Stimulated activated CD4-positive, alpha-beta T cell treated with anti-CD3 and anti-CD28 coated beads, Interleukin-1b, Interleukin-23, amount 100 ng/mL, for 1 hour (primary cell): ENCODE measurements at places on chromosomes 11 and 22.
A peak's percentile ranks its signal among the peaks of the same experiment; 100 is the strongest.

GRCh38 chr11:9738116-9738515 is 74.2 kb downstream of the SWAP70 start:
- no peak for DNase-seq

GRCh38 chr22:44622147-44622427 is 79.9 kb upstream of the PRR5 start:
- DNase-seq: no peak

GRCh38 chr22:28015046-28015425 is 96.0 kb upstream of the PITPNB start:
- DNase-seq: no peak

DNA sequence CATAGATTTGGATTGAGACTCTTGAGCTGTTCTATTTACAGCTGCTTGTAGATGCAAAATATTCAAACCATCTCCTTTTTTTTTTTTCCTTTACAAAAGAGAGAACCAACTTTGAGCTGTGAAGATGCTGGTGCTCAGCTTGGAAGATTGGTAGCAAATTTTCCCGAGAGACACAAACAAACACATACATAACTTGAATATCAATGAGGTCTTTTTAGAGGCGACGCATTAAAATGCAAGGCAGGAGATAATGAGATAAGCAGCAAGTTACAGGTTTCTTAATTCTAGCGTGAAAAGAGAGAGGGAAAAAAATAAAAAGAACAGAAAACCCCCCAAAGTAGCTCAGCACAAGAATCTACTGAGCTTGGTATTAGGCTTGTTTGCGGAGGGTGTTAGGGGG is 247.0 kb upstream of the SORL1-AS1 start:
- no peak for DNase-seq

DNA sequence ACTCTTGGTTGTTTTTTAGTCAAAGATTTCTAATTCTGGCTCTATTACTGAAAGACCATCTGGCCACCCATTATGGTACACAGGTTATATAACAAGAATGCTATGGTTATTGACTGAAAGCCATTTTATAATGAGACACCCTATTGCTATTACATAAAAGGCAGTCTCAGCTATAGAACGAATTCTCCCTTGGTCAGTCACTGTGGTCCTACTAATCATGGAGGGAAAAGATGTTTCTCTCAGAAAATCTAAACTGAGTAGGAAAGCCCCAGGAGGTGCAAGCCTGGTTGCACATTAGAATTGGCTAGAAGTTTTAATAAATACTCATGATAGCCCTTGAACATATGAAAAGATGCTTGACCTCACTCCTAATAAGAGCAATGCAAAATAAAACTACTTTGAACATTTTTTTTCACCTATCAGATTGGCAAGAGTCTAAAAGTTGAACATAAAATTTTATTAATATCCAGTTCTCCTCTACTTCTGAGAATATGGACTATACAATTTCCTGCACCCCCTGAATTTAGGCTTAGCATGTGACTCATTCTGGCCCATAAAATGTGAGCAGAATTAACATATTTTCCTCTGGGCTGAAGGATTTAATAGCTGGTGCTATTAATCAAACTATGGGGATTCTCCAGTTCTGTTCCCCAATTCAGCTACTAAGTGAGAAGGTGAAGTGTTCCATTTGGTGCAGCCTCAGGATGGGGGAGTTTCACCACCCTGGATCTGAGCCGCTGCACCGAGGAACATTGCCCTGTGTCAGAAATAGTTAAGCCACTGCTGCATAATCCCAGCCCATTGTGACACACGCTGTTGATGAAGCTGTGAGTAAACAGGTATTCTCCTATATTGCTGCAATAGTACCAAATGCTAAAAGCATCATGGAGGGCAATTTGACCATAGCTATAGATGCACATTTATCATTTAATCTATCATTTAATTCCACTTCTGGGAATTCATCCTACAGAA is 11.5 kb upstream of the CRKL start:
- no peak for DNase-seq

DNA sequence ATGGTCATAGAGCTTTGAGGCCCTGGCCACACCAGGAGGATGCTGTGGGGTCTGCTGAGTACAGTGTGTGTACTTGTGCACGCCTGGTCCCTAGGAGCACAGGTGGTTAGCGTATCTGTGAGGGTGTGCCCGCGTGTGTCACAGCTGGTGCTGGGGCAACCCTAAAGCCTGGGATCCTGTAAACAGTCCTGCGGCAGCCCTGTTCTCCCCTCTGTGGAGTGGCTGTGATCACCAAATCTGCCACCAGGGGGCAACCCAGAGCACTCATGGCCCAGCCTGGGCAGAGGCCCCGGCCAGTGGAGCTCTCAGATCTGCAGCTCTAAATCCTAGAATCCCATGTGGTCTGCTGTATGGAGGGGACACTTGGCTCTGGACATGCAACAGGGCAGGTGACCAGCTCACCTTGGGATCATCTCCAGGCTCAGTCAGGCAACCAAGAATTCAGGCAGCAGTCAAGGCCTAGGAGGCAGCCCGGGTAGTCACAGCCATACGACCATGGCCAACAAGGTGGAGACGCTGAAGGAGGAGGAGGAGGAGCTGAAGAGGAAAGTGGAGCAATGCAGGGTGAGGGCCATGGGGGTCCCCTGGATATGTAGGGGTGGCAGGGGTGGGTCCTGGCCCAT is 3.9 kb downstream of the SH3BP1 start:
- peak; percentile 91 for DNase-seq

DNA sequence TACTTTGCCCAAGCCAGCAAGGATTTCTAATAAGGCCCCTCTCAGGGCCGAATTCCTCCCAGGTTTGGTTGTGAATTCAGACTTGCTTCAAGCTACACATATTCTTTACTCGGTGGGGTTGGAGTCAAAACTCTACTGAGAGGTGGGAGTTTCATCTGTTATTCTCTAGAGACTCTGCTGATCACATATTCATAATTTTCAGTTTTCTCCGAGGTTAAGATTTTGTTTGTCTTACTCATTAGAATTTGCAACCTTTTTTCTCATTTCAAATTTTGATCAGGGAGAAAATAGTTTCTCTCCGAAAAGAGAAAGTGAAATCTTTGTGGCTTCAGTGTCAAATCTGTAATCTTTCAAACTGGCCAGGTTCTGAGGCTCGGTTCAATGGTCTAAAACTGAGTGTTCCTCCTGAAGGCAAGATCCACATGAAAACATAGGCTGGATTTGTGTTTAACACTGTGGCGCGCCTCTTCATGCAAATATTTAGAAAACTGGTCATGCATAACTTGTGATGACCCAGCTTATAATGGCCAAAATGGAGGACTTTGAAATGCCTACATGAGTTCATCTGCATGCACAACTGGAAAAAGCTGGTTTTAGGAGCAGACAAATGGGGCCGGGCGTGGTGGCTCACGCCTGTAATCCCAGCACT is 21.5 kb upstream of the GSTP1 start:
- no peak for DNase-seq

DNA sequence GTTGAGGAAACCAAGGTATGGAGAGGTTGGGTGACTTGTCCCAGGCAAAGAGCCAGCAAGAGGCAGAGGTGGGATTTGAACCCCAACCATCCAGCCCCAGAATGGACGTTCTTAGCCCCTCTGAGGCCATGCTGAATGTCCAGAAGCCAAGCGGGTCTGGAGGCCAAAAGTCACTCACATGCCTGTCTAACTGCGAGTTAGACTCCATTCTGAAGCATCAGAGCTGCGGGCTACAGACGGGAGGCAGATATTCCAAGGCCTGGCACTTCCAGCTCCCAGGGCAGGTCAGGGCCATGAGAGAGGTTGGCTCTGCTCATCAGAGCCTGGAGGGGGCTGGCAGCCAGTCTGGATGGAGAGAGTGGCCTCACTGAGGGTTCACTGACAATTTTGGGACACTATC is 616.5 kb downstream of the BRD1 start:
- no peak for DNase-seq

DNA sequence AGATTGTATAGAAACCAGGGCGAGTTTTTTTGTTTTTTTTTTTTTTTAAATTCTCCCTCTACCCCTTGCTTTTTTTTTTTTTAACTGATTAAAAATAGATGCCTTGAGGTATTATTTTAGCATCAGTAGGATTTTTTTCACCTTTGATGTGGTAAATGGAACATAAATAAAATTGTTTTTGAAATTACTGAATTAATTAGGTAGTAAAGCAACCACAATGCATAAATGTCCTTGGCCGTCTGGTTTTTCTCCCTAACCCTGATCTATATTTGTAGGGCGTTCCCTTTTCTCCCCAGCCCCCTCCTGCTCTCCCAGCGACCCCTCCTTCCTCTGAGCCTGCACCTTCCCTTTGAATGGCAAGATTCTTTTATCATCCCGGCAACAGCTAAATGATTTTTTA is 107.8 kb downstream of the ZBTB16 start:
- no peak for DNase-seq

DNA sequence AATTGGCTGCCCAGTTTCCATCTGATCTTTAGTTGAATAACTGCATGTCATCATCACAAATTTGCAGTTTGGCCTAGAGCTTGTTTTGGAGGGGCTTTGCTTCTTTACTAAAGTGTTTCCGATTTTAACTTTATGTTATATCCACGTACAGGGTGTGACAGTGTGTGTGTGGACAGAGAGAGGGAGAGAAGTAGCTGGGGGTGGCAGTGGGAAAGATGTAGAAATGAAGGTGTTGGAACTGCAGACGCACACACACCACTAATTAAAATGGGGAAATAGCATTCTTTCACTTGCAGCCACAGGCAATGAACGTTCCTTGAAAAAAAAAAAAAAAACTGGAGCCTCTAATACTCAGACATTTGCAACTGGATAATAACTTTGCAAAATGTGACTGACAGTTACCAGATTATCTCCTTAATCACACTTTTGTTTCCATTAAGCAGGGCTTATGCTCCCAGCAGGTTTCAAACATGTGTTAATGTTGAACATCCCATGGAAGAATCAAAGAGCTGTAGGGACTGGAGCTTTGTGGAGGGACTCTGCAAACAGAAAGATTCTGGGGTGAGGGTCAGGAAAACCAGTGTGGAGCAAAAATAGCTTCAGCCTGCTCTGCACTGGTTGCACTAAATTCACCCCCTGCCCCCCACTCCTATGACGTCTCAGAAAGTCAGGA is 238.1 kb upstream of the TENM4 start:
- DNase-seq: no peak

- DNase-seq: no peak
Measured at GRCh38 chr11:13338019-13338426, 60.4 kb downstream of the BMAL1 start.

- DNase-seq: no peak
Measured at GRCh38 chr22:21754523-21754922, 18.9 kb upstream of the YPEL1 start.

DNA sequence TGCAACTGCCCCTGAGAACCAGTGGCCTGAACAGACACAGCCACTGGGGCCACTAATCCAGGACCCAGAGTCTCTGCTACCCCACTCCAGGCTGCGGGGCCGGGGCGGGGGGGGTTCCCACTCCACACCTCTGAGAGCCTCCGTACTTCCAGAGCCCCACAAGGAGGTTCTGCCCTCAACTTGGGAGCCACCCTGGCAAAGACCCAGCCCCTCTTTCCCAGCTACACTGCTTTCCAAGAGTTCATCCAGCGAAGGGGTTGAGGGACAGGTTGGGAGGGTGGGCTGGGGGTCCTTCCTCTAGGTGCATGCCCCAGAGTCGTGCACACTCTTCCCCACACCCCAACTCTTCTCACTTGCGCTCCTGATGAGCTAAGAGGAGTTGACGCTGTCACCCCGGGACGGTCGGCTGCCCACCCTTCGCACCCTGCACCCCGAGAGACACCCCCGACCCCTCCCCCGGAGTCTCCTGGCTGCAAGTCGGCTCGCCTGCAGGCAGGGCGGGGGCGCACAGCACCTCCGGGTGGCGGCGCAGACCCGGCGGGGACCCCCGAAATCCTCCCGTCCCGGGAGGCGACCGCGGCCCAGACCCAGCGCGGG is 531 bp downstream of the RAB3IL1 start:
- no peak for DNase-seq

- DNase-seq: no peak
Measured at GRCh38 chr11:119806064-119806915, 77.3 kb upstream of the NECTIN1 start.

DNA sequence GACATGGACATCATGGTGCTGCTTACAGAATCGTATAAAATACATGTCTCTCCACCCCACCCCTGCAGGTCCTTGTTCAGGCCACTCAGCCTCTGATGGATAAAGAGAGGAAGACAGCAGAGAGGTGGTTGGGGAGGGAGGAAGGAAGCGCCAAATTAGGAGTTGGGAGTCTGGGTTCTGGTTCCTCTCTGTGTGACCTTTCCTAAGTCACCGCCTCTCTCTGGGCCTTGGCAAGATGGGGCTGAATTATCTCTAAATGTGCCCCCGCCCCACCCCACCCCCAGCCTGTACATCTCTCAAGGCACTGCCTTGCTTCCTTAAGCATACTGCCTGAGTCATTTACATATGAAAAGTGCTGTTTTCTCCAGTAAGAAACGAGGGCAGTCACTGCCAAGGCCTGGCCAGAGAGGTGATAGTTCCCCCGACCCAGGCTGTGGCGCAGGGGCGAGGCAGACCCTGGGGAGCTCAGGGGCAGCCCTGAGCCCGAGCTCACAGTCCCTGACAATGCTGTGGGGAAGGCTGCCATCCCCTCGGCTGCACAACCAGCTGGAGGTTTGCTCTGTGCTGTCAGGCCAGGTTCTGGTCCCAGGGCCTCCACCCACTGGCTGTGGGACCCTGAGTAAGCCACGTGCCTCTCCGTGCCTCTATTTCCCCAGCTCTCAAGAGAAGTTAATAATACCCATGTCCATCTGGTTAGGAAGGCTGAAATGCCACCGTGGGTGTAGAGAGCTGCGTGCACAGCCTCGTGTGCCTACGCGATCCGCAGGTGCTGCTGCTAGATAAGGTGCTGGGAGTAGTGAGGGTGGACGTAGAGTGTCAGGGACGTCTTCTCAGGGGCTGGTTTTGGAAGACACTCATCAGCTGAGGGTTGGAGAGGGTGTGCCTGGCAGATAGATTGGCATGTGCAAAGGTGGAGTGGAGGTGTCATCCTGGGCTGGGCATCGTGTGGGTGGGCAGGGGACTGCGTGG is 55.3 kb downstream of the CACNA1I start:
- no peak for DNase-seq

- DNase-seq: no peak
Measured at GRCh38 chr11:72696866-72697700, 22.9 kb upstream of the PDE2A start.

DNA sequence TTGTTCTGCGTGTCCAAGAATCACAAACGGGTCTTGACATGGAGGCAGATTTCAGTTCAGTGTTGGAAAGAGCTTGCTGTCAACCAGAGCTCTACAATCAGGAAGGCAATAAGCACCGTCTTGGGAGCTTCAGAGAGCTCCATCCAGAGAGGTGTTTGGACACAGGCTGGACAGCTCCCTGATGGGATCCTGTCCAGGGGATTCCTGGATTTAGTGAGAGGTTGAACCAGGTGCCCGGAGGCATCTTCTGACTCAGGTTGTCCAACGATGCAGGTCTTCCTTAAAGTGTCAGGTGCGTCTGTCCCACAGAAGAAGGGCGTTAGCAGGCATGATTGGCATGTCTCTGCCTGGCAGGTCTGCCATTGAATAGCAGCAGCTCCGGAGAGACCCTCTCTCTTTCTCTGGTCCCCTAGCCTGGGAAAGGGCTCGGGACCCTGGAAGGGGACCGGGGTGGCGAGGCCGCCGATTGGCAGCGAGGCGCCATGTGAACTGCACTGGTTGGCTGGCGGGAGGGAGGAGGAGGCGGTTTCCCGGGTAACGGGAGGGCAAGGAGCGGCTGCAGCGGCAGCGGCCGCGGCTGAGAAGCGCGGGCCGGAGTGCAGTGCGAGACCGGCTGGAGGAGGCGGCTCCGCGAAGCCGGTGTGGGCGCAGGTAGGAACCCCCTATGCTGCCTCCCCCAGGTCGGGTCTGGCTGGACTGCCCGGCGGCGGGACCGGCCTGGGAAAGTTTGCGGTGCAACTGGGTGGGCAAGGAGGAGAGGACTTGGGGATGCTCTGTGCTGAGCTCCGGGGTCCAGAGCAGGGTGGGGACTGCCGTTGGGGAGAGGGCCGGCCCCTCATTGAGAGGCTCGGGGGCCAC is 104.1 kb upstream of the E2F8 start:
- no peak for DNase-seq
